T-cell (primary cell): ENCODE measurements at places on chromosomes 4 and X. TPM values are rescaled to one million over a fixed set of nuclear protein-coding genes. Genes with fewer than 3 reads are reported as not detected.

DNA sequence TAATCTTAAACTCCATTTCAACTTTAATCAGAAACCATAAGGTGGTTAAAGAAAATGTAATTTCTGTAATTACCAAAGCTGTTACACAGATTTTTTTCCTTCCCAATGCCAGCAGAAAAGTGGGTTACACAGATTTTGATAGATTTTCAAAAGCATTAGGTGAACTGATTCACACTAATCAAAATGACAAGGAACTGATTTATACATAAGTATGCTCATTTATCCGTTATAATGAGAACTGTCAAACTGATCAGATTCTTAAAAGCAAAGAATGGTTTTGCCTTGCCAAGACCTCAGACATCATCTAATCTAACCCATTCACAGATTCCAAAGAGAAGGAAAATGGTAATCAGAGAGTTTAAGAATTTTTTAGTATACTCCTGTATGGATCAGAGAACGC, 5.2 kb downstream of the UGDH start:
- H3K4me3 ChIP-seq: no peak overlapping the region
- DNase-seq: no peak
- no peak overlapping the region for H3K27ac ChIP-seq
- H3K4me1 ChIP-seq: peaks cover 7% of the 10 kb centered on the region

DNA sequence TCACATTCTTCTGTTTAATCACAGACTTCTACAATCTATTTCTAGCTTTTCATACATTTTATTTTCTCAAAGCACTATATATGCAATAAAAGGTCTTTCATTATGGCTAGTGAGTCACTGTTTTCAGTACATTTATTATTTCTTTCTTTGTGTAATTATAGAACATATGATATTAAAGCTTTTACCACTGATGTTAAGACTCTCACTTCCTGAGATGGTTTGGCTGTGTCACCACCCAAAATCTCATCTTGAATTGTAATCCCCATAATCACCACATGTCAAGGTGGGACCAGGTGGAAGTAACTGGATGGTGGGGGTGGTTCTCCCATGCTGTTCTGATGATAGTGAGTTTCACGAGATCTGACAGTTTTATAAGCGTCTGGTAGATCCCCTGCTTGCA, 41.9 kb downstream of the UBA6 start:
- H3K27ac ChIP-seq: no peak overlapping the region
- peaks cover 43% of the 10 kb centered on the region for H3K36me3 ChIP-seq
- H3K4me3 ChIP-seq: no peak overlapping the region

DNA sequence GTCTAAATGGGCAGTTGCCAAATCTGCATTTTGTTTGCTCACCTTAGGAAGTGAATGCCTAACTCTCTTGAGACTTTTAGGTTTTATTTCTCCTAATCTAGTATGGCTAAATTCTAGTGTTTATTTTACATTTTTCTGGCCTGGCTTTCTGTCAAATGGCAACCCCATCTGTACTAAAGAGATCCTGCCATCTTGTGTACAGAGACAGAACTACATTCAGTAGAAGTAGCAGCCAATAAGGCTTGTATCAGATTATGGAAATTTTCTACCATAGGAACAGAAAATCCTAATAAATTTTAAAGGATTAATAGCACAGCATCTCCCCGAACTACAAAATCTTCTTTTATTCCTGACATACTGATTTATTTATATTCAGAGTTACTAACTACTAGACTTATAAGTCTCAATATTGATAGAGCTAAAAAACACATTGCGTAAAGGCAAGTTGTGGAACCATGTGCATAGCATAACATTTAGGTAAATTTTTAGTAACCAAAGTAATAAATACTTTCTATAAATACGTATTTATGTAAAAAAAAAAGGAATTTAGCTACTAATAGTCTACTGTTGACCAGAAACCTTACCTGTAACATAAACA, 45.5 kb downstream of the TMEM144 start:
- no peaks in the 10 kb centered on the region for H3K36me3 ChIP-seq
- H3K27ac ChIP-seq: no peak overlapping the region

GRCh38 chr4:137768196-137768595, 235.9 kb upstream of the PCDH18 start:
- H3K4me1 ChIP-seq: no peaks in the 10 kb centered on the region
- H3K4me3 ChIP-seq: no peak overlapping the region
- no peak overlapping the region for H3K27ac ChIP-seq
- no peaks in the 10 kb centered on the region for H3K36me3 ChIP-seq
- no peaks in the 10 kb centered on the region for H3K27me3 ChIP-seq

GRCh38 chr4:54386042-54386669, 157.1 kb downstream of the PDGFRA start:
- no peak overlapping the region for H3K4me3 ChIP-seq
- H3K27ac ChIP-seq: no peak overlapping the region
- no peaks in the 10 kb centered on the region for H3K4me1 ChIP-seq
- H3K27me3 ChIP-seq: no peaks in the 10 kb centered on the region
- no peaks in the 10 kb centered on the region for H3K36me3 ChIP-seq
- no peak for DNase-seq

- no peaks in the 10 kb centered on the region for H3K36me3 ChIP-seq
- H3K4me3 ChIP-seq: peak overlapping the region; percentile 49
- H3K27ac ChIP-seq: no peak overlapping the region
- H3K4me1 ChIP-seq: peaks cover 22% of the 10 kb centered on the region
- peaks cover 53% of the 10 kb centered on the region for H3K27me3 ChIP-seq
Measured at GRCh38 chr4:112521123-112522023, 5.4 kb upstream of the NEUROG2 start.

GRCh38 chrX:100948557-100948956, 19.8 kb upstream of the XKRX start:
- H3K27ac ChIP-seq: no peak overlapping the region
- H3K4me1 ChIP-seq: no peaks in the 10 kb centered on the region
- H3K27me3 ChIP-seq: no peaks in the 10 kb centered on the region
- no peak for DNase-seq
- no peak overlapping the region for H3K4me3 ChIP-seq

DNA sequence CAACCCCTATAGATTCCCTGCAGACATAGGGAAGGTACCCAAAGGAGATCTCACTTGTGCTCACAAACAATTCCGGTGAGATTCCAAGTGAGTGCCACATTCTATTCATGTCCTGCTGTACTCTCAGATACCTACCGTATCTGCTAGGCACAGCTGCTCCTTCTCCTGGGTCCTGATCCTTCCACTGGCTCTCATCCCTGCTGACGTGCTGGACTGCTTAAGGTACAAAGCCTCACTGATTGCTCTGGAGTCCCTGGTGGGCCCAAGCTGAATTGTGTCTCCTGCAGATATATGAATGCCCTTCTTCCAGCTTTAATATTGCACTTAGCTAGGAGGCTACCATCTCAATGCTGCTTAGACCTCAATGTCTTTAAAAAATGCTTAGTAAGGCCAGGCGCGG, 2.4 kb downstream of the TCEAL1 start:
- H3K27ac ChIP-seq: no peak overlapping the region
- DNase-seq: no peak
- no peaks in the 10 kb centered on the region for H3K27me3 ChIP-seq
- peaks cover 2% of the 10 kb centered on the region for H3K4me1 ChIP-seq
- no peak overlapping the region for H3K4me3 ChIP-seq
- H3K36me3 ChIP-seq: no peaks in the 10 kb centered on the region

DNA sequence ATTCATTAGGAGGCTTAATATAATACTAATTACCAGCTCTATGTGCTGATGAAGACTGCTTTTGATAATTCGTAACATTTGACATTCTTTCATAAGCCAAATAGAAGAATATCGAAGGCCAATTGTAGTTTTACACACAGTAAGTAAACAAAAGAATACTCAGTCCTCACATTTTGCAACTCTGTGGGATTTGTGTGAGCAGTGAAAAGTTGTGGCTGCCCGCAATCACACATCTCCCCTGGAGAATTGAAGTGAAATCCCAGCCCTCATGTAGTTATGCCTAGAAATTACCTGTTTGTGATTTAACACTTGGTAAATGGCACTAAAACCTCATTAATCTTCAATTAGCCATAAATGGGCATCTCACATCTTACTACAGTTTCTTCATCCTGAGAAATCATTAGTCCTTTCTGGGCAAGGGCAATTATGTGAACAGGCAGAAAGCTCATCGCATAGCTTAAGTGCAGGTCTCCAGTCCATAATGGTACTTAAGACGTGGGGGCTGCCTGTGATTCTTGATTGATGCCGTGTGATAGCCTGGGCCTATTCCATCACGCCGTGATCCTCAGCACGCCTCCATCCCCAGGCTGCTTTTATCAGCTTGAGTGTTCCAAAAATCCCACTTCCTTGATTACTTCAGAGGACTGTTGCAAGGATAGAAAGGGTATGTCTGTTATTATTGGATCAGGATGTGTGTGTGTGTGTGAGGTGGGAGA, 97.9 kb upstream of the METTL14 start:
- peaks cover 16% of the 10 kb centered on the region for H3K27me3 ChIP-seq
- no peaks in the 10 kb centered on the region for H3K4me1 ChIP-seq
- H3K4me3 ChIP-seq: no peak overlapping the region
- no peaks in the 10 kb centered on the region for H3K36me3 ChIP-seq
- H3K27ac ChIP-seq: no peak overlapping the region
- no peak for DNase-seq

DNA sequence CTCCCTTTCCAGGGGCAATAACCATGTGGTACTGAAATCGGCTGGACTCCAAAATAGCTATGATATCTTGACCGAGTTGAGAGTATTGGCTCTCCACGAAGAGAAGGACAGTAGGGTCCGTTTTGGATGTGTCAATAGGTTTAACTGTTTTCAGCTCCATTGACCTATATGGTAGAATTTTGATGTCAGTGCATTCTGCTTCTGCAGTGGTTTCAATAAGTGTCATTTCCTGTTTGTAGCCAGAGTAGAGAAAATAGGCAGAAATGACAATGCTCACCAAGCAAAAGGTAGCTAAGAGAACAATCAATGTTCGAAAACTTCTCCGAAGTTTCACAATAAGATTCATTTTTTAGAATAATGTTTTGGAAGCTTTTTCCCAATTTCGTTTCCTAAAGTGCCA, 36.7 kb downstream of the NDST4 start:
- H3K4me1 ChIP-seq: no peaks in the 10 kb centered on the region
- H3K27me3 ChIP-seq: no peaks in the 10 kb centered on the region
- no peak overlapping the region for H3K4me3 ChIP-seq
- H3K27ac ChIP-seq: no peak overlapping the region

DNA sequence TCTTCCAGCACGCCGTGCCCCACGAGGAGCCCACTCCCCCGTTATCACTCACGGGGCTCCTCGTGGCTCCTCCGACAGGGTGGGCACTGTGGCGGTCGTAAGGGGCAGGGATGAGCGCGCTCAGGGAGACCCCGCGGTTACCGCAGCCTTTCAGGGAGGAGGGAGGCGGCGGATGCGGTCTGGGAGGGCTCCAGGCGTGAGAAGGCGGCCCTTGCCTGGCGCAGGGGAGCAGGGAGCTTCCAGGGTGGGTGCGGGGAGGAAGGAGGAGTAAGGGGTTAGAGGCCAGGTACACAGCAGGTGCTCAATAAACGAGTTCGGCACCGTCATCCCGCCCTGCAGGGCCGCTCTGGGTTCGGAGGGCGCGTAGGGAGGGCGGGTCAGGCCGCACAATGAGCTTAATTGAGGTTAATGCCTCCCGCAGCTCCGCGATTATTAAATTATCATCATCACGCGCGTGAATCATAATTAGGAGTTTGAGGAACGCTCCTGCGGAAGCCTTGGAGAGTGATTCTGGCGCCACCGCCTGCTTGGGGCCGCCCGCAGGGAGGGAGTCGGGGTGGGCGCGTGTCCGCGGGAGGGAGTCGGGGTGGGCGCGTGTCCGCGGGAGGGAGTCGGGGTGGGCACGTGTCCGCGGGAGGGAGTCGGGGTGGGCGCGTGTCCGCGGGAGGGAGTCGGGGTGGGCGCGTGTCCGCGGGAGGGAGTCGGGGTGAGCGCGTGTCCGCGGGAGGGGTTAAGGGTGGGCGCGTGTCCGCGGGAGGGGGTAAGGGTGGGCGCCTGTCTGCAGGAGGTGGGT, 7.6 kb upstream of the NKX1-1 start:
- H3K36me3 ChIP-seq: no peaks in the 10 kb centered on the region
- DNase-seq: no peak
- H3K4me3 ChIP-seq: no peak overlapping the region
- H3K27me3 ChIP-seq: peaks cover 12% of the 10 kb centered on the region
- H3K4me1 ChIP-seq: no peaks in the 10 kb centered on the region

DNA sequence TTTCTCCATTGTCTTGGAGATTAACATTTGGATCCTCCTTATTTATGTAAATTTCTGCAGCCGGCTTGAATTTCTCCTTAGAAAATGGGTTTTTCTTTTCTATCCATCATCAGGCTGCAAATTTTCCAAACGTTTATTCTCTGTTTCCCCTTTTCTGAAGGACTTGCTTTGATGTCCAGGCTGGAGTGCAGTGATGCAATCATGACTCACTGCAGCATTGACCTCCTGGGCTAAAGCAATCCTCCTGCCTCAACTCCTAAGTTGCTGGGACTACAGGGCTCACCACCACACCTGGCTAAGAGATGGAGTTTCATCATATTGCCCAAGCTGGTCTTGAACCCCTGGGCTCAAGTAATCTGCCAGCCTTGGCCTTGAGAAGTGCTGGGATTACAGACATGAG, 144.0 kb upstream of the ZXDB start:
- no peaks in the 10 kb centered on the region for H3K27me3 ChIP-seq
- H3K36me3 ChIP-seq: peaks cover 2% of the 10 kb centered on the region
- no peaks in the 10 kb centered on the region for H3K4me1 ChIP-seq
- no peak overlapping the region for H3K27ac ChIP-seq
- no peak for DNase-seq
- no peak overlapping the region for H3K4me3 ChIP-seq

Gene UCHL1
- total RNA-seq: not detected

Gene TRAM1L1
- not detected for total RNA-seq

Gene MGAT4D
- not detected for total RNA-seq

Gene XPNPEP2
- total RNA-seq: not detected
